ENCODE measurements at places on chromosomes 16 and 17.

DNA sequence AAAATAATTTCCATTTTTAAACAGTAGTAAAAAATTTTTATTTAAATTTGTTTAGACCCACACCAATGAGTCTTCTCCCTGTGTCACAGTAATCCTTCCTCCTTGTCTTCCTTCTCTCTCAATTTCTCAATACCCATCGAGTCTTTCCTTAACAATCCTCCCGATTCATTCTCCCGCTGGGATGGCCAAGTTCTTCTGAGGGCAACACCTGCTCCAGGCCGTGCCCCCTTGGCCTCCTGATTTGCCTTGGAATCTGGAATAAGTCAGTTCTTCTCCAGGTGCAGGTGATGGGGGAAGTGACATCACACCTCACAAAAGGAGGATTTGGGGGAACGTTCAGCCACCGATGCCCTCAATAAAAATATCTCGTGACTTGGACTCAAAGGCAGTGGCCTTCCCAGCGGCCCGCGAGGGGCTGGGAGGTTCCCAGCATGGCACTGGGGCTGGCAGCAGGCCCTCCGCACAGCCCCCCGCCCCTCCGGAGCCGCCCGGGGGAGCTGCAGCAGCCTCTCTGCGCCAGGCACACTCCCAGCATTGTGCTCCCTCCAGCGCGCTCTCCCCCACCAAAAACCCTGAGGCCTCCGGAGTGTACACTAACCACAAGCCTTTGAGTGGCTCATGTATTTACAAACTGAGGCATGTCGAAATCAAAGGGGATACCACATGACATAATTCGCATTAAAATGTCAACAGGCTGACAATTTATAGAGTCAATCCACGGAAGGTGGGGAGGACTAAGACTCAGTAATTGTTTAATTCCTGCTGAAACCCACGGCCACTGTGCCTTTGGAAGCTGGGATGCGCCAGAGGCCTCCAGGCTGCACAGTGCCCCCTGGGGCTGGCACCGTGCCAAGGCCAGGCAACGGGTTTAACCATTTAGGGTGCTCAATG is 120.5 kb downstream of the ZFHX3 start:
- DNase-seq, result no peak

GRCh38 chr17:77708936-77709335 is 249.6 kb upstream of the TNRC6C start:
- no peak for DNase-seq

GRCh38 chr17:699345-699744 is 15.3 kb downstream of the VPS53 start:
- DNase-seq, result no peak

DNA sequence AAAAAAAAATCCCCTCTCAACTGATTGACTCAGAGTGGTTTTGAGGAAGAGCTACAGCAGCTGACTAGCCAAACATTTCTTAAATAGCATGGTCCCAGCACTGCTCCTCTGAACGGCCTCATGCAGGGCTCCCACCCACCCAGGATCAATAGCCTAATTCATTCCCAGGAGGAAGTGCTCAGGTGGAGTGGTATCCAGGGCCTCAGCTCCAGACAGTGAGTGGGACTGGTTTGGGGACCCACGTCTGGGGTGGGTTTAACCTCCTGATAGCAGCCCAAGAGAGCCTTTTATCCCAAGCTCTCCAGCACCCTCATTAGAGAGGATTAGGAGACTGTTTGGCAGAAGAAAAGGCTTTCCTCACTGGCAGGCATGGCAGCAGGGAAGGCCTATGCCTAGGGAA is 68.5 kb upstream of the CDH5 start:
- DNase-seq, result no peak

DNA sequence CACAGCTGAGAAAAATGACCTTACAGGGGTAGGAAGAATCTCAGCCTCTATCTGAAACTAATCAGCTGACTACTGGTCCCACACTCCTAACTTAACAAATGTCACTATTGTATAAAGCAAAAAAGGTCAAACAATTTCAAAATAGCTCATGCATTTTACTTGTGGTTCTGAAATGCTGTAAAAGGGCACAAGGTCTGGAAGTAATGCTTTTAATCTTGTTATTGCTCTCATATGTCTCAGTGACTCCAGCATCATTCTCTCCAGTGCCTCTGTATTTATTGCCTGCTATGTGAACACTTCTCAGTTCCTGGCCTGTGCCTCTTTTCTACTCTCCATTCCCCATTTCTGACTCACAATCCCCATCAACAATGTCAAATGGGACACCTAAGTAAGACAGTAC is 937.7 kb downstream of the CDH11 start:
- no peak for DNase-seq

GRCh38 chr17:58421711-58422110 is 4.4 kb upstream of the RNF43 start:
- no peak for DNase-seq

DNA sequence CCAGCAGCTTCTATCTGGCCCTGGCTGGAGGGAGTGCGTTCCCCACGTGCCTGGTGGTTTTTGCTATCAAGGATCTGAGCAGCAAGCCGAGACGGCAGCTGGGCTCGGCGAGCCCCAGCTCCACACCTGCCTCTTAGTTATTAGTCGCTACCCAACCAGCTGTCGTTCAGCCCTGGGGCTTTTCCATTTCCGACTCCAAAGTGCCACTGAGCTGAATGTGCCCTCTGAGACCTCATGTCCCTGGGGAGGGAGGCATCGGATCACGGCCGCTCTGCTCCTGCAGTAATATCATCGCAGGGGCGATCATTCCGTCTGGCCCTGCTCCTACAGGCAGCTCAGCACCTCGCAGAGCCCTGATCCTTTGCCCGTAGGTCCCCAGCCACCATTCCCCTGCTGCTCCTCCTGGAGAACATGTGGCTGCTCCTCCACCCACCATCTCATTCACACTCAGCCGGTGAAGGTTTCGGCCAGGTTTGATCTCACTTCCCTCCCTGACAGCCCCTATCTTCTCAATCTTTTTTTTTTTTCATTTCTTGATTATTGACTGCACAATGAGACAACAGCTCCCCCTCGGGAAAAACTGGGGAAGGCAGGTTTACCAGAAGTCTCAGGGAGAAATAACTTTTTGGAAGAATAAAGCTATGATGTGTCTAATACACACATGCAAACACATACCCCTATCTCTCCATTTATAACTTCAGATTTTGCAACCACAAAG is 86.7 kb downstream of the ZFHX3 start:
- DNase-seq, result no peak

- DNase-seq, result no peak
Measured at GRCh38 chr16:89969741-89970410, 21.3 kb downstream of the DEF8 start.

DNA sequence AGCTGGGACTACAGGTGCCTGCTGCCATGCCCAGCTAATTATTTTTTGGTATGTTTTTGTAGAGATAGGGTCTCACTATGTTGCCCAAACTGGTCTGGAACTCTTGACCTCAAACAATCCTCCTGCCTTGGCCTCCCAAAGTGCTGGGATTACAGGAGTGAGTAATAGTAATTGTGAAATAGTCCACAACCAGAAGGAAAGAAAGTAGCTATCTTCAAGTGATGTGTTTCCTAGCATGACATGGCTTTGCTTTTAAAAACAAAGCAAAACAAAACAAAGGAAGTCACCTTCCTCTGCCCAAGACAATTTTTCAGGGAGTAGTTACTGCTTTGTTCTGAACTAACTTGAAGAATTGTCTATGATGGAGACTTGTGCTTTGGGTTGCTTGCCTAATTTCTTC is 27.0 kb downstream of the ATP6V0A1 start:
- DNase-seq, result no peak

- no peak for DNase-seq
Measured at GRCh38 chr16:80664226-80664625, 123.4 kb downstream of the DYNLRB2 start.

- DNase-seq, result no peak
Measured at GRCh38 chr17:60305141-60305540, 86.8 kb downstream of the USP32 start.

- no peak for DNase-seq
Measured at GRCh38 chr17:47989700-47990099, 18.8 kb downstream of the CDK5RAP3 start.

- no peak for DNase-seq
Measured at GRCh38 chr17:81095383-81095762, 60.4 kb downstream of the BAIAP2 start.

GRCh38 chr16:53911513-53911912 is 207.6 kb downstream of the FTO start:
- no peak for DNase-seq

DNA sequence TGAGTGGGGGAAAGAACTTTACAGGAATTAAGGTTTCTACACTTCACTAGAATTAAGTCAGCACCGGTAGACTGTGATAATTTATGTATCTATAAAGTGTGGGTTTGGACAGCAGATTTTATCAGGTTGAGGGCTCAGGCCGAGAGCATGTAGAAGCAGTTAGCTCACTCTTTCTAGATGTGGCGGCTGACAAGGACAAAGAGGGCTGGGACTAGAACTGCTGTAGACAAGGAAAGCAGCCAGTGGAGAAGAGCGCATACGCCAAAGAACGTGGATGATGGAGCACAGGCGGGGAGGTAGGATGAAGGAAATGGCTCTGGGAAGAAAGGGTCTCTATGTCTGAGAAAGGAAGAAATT is 504 bp upstream of the GOSR1 start:
- peak; percentile 10 for DNase-seq

DNA sequence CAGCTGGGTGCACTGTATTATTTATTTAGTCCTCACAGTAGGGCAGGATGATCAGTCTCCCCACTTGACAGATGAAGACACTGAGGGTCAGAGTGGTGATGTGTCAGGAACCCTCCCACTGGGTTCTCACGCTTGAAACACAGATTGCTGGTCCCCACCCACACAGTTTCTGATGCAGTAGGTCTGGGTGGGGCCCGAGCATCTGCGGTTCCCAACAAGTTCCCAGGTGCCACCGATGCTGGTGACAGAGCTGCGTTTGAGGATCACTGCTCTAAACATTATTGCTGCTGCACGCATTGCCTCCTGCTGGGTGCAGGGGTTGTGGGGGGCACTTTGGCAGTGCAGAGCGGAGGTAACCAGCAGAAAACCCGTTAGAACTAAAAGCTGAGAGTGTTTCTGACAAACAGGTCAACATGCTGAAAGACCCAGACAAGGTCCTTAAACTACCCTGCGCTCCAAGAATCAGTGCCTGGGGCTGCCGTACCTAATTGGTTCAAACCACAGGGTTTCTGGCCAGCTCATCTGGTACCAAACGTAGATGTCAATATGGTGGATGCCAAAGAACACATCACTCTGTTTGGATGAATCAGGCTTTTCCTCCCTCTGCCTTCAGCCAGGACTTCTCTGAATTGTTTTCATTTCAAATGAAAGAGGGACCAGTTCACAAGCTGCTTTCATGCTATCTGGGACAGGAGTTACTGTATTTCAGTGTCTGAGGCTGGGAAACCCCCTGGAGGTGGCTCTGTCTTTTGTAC is 76.0 kb downstream of the ABCC1 start:
- no peak for DNase-seq

DNA sequence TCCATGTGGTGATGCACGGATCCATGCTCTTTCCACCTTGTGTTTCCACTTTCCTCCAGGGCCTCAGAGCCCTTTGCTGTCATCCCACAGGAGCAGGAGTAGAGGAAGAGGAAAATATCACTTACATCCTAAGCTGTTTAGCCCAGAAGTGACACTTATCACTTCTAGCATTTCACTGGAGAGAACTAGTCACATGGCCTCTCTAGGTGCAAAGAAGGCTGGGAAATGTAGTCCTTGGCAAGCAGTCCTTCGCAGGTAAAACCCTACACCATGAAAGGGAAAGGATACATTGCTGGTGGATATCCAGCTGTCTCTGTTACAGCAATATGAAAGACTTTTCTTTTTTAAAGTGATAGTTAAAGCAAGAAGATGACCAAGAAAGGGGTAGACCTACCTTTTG is 185.9 kb downstream of the RGS9 start:
- no peak for DNase-seq

Measured in left colon (tissue), 2 donors.